Epithelial cell of prostate (primary cell): ENCODE measurements at places on chromosomes 6 and 20.

GRCh38 chr20:36573103-36573797, at the start of gene TGIF2:
TSS of gene TGIF2 (plus strand) at chr20:36573597. CDS start at chr20:36578775, 5,178 bp downstream.
- DNase-seq, result no peak

- DNase-seq, result no peak
Measured at GRCh38 chr6:17584241-17584803, 15.8 kb upstream of the FAM8A1 start.

DNA sequence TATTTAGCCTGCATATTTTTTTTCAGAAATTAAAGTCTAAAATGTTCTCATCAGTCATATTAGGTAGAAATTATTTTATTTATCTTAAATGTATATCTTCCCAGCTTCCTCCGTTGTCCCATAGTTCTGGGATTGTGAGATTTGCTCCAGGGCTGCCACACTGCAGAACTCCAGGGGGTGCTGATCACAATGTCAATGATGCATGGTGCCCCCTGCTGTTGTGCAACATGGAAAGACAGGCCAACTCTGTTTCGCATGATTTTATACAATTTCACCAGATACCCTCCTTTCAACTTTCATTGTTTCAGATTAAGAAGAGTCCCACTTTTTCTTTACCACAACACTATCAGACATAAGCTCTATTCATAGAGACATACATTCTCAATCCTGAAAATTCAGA, 35.9 kb downstream of the ID4 start:
- no peak for DNase-seq

DNA sequence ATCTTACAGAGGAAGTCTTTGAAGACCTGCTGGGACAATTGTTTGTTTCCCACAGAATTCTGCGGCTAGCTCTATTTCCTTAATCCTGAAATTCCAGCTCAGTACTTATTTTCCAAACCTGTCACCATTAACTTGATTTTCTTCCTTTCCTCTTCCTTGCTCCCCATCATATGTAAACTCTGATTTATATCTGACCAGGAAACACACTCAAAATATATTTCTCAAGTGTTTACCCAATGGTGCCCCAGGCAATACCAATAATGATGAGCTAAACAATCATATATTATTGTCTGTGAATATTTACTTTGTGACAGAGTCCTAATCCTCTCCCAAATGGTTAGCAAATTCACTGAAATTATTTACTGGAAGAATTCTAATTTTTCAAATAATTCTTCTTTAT, 597.3 kb downstream of the PKHD1 start:
- no peak for DNase-seq

- DNase-seq, result no peak
Measured at GRCh38 chr6:16781348-16782169, 20.3 kb upstream of the ATXN1 start.

DNA sequence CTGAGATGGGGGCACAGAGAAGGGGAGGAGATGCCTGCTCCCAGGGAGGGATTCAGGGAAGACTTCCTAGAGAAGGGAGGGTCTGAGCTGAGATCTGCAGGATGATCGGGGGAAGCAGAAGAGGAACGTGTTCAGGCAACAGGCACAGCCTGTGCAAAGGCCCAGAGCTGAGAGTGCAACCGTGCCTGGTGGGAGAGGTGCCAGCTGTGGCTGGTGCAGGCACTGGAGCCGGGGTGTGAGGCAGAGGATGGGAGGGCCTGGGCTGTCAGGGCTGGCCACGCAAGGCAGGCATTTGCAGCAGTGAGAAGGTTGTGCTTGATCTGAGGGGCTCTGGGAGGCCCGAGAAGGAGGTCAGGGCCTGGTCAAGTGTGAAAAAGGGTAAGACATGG, 27.7 kb downstream of the PTGIS start:
- no peak for DNase-seq

DNA sequence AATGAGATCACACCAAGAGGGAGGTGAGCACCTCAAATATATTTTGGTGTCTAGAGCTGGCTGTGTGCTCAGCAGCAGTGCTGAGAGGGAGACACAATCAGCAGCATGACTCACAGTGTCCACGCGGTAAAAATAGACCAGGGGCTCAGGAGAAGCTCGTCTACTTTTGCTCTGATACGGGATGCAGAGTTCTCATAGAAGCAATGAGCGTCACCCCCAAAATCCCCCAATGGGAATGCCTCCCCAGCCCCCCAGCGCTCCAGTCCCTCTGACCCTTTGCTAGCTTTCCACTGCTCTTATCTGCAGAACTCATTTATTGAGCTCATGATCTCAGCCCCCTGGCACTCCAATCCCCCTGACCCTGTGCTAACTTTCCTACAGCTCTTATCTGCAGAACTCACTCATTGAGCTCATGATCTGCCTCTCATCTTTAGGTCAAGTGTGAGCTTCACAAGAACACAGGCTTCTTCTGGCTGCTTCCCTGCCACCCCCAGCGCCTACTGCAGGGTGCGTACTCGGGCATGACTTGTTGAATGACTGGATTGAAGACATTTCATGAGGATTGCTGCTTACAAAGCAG, 34.0 kb downstream of the SYNDIG1 start:
- no peak for DNase-seq

DNA sequence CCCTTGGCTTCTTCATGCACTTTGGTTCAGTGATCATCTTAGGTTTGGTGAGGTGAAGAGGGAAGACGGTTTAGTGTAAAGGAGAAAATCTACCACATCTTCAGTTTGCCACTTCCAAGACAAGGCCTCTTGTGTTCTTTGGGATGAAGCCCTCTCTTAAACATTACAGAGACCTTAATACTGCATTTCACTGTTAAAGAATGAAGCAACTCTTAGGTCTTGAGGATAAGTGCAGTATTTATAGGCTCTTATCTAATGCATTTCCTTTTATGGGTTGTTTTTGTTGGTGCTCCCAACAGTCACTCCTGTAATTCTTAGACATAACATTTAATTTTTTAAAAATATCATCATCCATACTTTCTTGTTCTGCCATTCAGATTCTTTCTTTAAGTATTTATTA, 139.9 kb upstream of the LAMP5 start:
- DNase-seq, result no peak

DNA sequence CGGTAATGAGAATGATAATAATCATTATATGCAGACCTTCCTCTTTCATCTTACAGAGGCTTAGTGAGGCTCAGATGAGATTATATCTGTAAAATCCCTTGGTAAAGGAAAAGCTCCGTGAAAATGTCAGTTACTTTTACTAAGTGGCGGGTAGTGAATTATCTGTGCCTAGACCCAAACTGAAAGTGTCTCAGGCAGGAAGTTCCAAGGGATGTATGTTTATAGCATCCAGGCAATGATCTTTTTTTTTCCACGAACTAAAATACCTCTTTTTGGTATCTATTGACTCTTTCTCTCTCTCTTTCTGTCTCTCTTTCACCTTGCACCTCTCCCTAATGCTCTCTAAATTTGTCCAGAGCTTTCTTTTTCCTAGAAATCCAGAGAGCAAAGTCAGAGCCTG, 5.0 kb downstream of the TCF21 start:
- DNase-seq, result no peak

DNA sequence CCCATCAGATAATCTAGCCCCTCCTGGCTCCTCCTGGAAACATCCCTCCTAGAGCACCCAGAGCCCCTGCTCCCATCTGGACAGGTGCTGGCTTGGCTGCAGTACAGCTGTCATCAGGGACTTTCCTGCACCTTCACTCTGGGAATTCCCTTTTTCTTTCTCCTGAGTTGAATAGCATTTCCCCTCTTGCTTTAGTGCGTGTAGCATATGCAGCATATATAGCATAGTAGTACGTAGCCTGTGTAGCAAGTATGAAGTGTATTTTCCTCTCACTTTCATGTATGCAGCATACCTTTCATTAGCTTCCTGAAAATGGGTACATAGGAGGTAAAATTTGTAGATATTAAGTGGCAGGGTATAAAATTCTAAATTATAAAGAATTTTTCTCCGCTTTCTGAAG, 352.9 kb downstream of the ESR1 start:
- no peak for DNase-seq

DNA sequence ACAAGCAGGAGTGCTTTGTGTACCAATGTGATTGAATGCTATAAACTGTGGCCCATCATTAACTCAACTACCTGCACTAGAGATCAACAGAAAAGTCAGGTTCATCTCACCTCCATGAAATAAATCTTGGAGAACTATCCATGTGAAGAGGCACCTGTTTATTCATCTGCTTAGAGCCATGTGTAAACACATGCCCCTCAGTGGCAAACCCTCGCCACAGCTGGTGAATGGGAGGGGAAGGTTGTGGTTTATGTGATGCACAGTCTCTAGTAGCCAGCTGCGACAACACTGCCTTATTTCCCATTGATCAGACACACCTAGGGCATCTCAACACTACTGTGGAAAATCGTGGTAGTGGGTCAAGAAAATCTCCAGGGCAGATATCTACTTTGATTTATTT, 640.2 kb downstream of the PTPRT start:
- DNase-seq, result no peak

DNA sequence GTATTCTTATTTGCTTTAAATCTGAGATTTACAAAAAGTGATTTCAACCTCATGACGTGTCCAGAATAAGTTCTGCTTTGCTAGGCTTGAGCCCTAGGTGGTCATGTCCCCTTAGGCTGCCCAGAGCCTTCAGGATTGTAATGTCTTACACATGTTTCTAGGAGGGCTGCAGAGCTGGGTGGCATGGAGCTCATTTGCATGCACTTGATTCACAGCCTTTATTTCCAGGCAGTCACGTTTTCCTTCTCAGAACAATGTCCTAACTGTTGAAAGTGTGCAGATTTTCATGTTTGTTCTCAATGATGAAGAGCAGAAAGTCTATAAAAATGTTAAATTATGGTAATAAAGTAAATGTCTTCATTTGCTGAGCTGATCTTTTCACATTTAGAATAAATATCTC, 448.6 kb upstream of the SOX4 start:
- no peak for DNase-seq

DNA sequence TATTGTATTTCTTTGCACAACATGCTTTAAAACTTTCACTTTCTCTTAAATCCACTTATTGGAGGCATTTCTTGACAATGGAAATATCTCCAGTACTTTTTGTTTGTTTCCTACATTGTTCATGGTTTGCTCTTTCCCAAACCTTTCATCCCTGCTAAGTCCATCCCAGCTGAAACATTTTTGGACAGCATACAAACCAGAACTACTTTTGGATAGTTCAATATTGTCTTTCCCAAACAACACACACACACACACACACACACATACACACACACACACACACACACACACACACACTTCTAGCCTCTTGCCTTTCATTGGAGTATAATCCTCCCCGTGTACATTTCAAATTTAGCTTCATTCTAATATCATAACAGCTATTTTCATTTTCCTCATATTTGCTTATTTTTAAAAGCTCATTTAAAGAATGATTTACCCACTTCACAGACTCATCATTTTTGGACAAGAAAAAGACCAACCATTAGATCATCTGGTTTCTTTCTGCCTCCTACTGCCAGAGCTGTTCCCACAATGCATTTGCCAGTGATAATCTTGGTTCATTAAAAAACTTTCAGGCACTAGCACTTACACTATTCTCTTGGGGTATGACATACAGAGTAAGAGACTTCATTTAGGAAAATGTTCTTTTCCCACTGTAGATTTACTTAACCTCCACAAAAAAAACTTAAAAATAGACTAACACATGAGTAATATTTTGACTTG, 248.1 kb downstream of the CD109 start:
- DNase-seq, result no peak

DNA sequence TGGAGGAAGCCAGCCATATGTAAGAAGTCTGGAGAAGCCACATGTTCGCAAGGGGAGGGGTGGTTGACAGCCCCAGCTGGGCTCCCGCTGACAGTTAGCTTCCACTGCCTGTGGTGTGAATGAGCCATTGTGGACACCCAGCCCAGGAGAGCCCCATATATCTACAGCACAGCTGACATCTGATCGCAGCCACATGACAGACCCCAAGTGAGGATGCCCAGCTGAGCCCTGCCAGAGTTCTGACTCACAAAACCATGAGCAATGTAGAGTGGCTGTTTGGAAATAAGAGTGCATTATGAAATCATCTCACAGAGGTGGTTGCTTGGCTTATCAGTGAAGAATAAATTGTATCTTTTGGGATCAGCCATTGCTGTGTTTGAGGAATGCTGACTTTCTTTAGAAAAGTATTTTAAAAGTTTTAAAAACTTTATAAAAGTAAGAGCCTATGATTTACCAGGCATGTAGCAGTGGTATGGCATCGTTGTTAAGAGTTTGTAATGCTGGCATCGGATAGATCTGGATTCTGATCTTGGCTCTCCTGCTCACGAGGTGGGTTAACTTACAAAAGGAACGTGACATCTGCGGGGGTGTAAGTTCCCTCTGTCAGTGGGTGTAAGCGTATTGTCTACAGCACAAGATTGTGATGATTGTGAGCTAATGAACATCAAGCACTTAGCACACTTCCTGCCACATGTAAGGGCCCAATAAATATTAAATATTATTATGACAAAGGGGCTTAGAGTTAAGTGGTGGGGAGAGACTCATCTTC, 24.1 kb downstream of the CFAP61 start:
- DNase-seq, result no peak

GRCh38 chr6:139533573-139534471, 159.4 kb upstream of the CITED2 start:
- DNase-seq, result no peak

- DNase-seq, result no peak
Measured at GRCh38 chr20:49824206-49824605, 11.6 kb downstream of the SLC9A8 start.

DNA sequence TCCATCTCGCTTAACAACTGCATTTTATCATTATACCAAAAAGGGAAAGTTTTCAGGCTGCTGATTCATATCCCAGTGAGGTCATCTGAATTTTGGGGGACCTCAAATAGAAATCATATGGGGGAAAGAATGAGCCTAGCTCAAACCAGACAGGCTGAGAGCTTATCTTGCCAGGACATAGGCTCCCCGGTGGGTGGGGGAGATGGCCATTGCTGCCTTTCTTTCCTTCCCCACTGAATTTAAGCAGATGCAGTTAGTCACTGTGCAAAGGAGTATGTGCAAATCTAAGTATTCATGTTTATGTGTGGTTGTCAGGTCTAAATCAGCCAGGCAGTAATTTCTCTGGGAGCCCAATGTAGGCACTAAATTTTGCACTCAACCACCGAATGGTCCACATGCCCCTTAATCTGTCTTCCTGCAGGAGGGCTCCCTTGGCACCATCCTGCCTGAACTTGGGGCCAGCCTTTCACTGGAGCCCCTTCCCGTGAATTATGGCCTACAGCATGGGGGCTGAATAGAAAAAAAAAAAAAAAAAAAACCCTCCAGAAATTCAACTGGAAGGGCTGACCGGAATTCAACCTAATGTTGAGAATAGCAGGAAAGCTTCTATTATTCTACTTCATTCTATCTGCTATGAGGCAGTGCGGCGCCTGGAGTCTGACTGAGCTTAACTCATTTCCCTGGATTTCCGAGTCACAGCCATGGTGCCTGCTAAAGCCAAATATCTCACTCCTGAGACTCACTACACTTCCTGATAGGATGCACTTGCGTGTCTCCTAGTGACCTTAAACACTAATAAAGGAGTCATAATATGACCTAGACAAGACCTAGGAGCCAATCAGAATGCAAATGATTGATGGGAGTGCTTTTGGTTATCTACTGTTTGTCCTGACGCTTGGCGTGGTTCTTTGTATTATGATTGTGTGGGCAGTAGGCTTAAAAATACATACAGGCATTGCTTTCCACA, 161.5 kb upstream of the HEY2 start:
- DNase-seq, result no peak
